SK-N-SH treated with all-trans-retinoic acid at 6 μM for 48 hours (cell line): ENCODE measurements at places on chromosomes 1 and 21.

- no peak for ATAC-seq
These were observed 26.8 kb downstream of the C8A start for GRCh38 chr1:56881417-56881816.

DNA sequence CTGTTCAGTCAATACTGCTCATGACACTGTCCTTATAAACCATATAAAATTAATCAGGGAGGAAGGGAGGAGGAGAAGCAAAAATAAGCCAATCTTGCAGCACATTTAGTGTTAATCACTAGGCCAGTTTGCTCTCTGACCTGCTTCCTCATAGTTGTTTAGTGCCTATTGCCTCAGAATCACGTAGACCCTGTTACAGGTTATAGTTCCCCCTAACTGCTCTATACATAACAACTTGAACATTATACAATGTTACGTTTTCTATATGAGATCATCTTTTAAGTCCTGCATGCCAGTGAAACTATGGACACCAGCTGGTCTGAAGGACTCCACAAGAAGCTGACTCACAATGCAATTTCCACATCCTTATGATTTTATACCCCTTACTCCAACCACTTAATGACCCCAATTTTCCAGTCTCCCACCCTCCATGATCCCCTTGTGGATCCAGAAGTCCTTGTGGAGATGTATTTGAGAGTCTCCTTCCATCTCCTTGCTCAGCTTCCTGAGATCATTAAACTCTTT lies 34.9 kb upstream of the TACSTD2 start:
- no peak for ATAC-seq

GRCh38 chr1:200437556-200438203 lies 27.8 kb upstream of the ZNF281 start:
- ATAC-seq, result peak; percentile 67

DNA sequence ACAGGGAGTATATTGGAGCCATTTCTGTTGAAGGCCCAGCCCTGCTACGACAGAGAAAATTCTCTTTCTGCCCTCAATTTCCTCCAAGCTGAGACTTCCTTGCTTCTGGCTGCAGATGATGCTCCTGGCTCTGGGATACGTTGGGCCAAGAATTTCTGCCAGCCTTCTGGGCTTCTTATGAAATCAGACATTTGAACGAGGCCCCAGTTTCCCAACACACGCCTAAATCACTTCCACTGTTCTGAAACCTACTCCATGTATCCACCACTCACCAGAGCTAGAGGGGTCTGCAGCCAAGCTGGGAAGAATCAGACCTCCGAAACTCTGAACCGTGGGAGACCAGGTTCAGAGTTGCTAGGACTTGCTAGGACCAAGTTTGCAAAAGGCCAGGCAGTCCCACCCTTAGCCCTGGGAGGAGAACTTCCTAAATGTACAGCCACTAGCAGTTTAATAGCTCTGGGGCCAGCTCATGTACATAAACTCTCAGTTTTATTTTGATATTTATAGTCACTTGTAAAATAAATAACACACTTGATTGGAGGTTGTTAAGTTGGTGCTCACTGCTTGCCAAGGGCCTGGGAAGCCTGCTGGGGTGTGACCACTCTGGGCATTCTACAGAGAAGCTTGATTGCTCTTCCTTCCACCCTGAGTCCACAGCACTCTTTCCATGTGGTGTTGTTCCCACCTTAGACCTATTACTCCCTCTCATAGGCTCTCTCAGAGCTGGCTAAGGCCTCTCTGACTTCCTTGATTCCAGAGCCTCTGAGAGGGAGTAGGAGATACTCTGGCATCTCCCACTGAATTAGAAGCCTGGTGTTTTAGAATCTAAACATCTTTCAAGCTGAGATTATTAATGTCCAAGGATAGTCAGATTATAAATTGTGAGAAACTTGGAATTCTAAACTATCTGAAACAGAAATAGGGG lies 83.4 kb upstream of the TRABD2B start:
- ATAC-seq, result no peak

GRCh38 chr1:162736633-162737067 lies 53.9 kb upstream of the HSD17B7 start:
- no peak for ATAC-seq
